ENCODE measurements at places on chromosomes 2 and 18. TPM values are rescaled to one million over a fixed set of nuclear protein-coding genes. Genes with fewer than 3 reads are reported as not detected.
A peak's percentile ranks its signal among the peaks of the same experiment; 100 is the strongest.

ZNF532 gene
- total RNA-seq, result 3.9 TPM

ZNF521 gene
- 9.3 TPM for total RNA-seq

- no peaks in the 10 kb centered on the region for H3K36me3 ChIP-seq
- no peaks in the 10 kb centered on the region for H3K27me3 ChIP-seq
- no peak for DNase-seq
- no peaks in the 10 kb centered on the region for H3K4me1 ChIP-seq
These were observed 193.4 kb downstream of the CCDC102B start for GRCh38 chr18:68991286-68991685.

RAPGEF4 gene
- total RNA-seq, result 4.8 TPM

- no peak for DNase-seq
- H3K27me3 ChIP-seq, result no peaks in the 10 kb centered on the region
- H3K4me3 ChIP-seq, result no peak overlapping the region
- peaks cover 8% of the 10 kb centered on the region for H3K4me1 ChIP-seq
These were observed 123.8 kb upstream of the STON1 start for GRCh38 chr2:48406116-48406515.

DNA sequence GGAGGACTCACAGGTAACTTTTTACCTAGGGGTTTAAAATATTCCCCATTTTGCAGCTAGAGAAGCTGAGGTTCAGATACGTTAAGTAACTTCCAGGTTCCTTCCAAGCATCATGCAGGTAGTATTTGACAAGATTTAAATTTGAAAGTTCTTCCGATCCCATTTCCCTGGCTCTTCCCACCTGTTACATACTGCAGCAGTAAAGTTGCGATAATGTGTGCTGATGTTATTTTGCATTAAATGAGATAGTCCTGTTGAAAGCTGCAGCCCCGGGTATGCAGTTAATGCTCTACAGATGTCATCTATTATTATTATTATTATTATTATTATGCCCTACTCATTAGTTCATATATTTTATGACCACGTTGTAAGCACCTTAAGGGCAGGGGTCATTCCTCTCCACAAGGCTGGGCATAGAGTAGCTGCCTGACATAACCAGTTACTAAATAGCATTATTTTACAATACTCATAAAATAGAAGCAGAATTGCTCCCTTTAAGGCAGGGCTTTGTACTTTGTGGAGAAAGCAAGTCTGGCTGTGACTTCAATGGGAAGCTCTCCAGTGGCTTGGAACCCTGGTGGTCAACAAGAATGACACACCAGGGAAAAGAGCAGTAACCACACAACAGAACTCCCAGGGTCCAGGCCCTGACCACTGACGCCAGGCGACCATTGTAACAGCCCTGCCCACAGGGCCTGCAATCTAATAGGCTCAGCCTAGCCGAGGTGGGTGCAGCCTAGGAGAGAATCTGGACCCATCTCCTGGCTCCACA, 112.0 kb upstream of the STPG4 start:
- H3K27ac ChIP-seq, result peak overlapping the region; percentile 75
- no peaks in the 10 kb centered on the region for H3K27me3 ChIP-seq
- no peak overlapping the region for H3K4me3 ChIP-seq

DNA sequence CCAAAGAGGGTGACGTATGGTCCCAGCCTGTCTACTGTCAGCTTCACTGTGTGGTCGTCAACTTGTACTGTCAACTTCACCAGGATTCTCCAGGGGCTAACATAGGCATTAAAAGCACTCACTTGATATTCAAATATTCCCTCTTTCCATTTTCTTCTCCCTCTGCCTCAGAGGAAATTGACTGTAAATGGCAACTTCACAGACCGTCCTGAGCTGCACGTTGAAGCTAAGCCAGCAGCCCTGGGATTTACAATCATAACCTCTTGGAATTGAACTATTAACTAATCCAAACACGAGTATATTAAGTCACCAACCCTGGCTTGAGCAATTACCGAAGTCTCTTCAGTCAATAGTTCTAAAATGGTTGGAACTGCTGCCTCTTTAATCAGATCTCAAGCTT, 38.5 kb downstream of the SLC4A3 start:
- no peak overlapping the region for H3K4me3 ChIP-seq
- DNase-seq, result no peak
- H3K27ac ChIP-seq, result no peak overlapping the region
- no peaks in the 10 kb centered on the region for H3K27me3 ChIP-seq
- H3K36me3 ChIP-seq, result no peaks in the 10 kb centered on the region

DNA sequence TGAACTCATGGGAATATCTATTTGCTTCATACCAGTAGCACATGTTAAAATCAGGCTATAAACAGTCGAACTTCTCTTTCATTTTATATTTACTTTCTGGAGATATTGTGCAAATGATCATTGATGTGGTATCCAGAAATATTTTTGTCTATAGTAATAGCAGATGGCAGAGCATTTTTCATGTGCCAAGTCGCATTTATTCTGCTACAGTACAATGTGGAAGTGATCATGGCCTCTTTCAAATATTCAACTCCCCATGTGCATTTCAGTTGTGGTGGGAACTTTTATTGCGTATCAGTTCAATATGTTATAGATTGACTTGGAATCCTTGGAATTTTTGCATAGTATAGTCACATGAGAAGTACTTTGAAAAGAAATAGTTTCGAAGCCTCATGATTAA, 57.4 kb downstream of the RHBDD1 start:
- no peak overlapping the region for H3K4me3 ChIP-seq
- H3K27me3 ChIP-seq, result no peaks in the 10 kb centered on the region
- H3K27ac ChIP-seq, result no peak overlapping the region
- no peaks in the 10 kb centered on the region for H3K4me1 ChIP-seq
- DNase-seq, result no peak

Measured in Peyer's patch (tissue), 4 donors.